ENCODE measurements at places on chromosomes 12 and 14.

DNA sequence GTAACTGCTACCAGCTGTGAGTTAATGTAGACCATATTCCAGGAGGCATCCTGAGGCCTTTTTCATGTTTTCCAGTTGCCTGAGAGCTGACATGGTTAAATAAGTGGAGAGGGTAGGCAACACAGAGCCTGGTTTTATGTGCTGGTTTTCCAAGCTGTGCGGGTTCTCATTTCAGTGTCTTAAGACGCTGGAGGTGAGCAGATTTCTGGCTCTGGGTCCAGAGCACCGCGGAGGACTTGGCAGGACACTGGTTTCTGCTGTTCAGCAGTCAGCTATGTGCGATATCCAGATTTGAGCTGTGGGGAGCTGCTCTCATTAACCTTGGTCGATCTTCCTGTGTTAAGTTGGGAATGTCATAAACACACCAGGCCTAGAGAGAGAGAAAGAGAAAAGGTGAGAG is 680.8 kb downstream of the BCL11B start:
- DNase-seq = no peak

DNA sequence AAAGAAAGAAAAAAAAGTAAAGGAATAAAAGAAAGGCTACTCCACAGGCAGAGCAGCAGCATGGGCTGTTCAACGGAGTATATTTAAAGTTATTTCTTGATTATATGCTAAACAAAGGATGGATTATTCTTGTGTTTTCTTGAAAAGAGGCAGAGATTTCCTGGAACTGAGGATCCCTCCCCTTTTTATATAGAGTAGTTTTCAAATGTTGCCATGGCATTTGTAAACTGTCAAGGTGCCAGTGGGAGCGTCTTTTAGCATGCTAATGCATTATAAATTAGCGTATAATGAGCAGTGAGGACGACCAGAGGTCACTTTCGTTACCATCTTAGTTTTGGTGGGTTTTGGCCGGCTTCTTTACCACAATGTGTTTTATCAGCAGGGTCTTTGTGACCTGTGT is 383.0 kb downstream of the PCNX1 start:
- no peak for DNase-seq

DNA sequence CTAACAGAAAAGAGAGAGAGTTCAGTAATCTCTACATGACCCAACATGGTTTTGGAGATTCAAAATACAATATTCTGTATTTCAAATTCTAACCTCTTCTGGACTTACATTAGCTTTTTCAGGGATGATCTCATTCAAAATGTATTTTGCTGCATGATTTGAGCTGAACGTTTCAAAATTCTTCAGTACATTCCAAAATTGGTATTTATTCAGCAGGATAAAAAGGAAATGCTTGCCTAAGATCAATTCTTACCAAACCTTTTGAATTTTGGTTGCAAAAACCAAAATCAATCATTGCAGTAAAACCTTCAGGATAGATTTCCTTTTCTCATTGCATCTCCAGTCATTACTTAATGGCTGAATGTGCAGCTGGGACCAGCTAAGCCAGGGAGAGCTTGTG is 1761.3 kb upstream of the SEL1L start:
- no peak for DNase-seq

- no peak for DNase-seq
Measured at GRCh38 chr14:85317491-85318021, 212.4 kb upstream of the FLRT2 start.

- no peak for DNase-seq
Measured at GRCh38 chr14:94143711-94144110, 14.3 kb upstream of the IFI27L2 start.

GRCh38 chr14:96309133-96309895 is 53.3 kb downstream of the BDKRB1 start:
- no peak for DNase-seq

GRCh38 chr12:107894589-107894988 is 120.1 kb downstream of the ASCL4 start:
- no peak for DNase-seq

GRCh38 chr14:91048265-91048664 is 12.2 kb downstream of the RPS6KA5 start:
- DNase-seq = no peak

GRCh38 chr14:32692441-32692840 is 246.2 kb upstream of the NPAS3 start:
- DNase-seq = no peak

DNA sequence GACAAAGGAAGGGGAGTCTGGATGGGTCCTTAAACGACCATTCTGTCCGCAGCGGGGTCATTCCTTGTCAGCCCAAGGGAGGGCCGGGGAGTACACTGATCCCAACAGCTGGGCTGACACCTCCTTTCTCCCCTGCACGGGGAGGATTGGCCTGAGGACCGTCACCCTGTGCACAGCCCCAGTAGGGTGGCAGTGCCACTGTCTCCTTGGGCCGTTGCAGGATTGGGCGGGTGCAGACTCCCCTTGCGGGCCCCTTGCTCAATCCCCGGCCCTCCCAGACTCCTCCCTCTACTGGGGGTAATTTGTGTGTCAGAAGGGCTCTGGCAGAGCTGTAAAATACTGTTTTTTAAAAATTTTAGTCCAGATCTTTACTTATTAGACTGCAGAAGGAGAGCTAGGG is 12.6 kb upstream of the AMN start:
- peak; percentile 15 for DNase-seq

DNA sequence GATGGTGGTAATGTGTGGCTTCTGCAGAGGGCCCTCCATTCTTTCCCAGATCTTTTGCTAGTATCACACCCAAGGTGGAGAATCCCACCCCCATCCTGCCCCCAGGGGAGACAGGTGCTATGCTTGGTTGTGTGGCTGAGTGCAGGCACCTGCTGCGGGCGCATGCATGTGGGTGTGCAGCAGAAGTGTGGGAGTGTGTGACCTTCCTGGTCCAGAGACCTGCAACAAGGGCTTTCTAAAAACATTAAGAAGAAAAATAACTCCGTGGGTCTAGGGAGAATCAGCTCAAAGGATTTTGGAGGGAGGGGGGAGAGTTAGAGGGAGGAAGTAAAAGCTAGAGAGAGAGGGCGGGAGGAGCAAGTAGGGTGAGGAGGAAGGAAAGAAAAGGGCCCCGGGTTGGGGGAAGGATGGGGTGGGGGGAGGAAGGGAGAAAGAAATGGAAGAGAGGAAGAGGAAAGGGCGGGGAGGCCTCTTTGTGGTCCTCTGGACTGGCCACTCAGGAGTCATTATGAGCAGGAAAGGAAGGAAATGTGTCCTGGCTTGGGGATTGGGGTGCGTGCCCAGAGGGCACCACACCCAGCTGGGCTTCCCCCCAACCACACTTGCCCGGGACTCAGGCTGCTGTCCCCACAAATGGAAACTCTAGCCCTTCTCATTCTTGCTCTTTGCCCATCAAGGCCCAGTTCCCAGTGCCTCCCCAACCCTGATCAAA is 3.1 kb upstream of the FIGNL2 start:
- DNase-seq = no peak

GRCh38 chr14:49774106-49774505 is 6.2 kb downstream of the KLHDC2 start:
- no peak for DNase-seq

GRCh38 chr12:127133675-127134335 is 1133.2 kb upstream of the TMEM132C start:
- no peak for DNase-seq

DNA sequence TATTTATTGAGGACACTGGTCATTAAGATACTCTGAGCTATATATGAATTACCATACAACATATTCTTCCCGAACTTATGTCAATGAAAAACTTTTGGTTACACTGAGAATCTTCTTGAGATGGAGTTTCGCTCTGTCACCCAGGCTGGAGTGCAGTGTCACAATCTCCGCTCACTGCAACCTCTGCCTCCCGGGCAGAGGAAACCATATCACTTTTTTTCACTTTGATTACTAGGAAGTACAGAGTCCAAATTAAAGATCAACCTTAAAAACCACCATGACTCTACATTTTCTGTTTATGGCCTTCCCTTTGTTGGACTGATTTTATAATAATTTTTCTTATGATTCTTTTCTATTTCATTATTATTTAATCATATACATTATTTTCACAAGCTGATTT is 336.5 kb downstream of the FSCB start:
- no peak for DNase-seq

DNA sequence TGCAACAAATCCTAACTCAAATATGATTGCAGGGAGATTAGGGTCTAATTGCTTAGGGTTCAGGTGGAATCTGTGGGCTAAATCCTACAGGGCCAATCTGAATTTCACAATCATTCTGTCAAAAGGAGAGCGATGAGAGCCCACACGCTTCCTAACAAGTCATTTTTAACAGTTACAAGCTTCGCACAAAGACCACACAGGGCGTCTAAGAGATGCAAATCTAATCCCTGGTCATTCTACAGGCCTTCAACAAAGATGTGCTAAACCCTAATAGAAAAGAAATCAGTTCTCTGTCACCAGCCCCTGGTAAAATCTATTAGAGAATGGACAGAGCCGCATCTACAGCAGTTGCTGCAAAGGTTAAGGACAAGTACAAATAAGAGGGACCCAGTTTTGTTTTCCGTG is 15.3 kb downstream of the NKX2-1 start:
- no peak for DNase-seq

DNA sequence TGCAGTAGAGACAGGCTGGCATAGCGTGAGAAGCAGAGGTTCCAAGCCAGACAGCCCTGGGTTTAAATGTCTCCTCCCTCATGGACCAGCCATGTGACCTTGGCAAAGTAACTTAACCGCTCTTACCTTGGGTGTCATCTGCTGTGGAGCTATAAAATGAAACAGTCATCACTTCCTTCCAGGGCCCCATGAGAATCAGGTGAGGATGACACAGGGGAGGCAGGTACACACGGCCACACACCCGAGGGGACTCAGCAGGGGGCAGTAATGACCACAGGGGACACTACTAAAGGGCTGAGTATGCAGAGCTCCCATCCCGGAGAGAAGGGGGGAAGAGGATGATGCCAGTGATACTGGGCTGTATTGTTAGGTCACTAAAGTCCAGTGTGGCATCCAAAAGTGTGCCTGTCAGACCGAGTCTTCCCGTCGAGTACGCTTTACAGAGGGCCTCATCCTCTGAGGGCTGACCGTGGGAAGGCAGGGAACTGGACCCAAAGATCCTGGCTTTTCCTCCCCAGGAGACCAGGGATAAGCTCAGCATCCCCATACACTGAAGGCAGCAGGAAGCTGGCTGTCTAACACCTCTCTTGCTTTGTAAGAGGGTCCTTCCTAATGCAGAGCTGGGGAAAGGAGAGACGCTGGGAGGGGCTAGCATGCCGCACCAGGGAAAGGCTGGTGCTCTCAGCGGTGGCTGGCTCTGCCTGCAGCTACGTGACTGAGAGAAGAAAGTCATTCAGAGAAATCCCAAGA is 94.2 kb downstream of the SINHCAF start:
- no peak for DNase-seq

GRCh38 chr14:88189417-88190191 is 133.5 kb downstream of the KCNK10 start:
- DNase-seq = peak; percentile 63

- DNase-seq = no peak
Measured at GRCh38 chr12:119578112-119578511, 15.5 kb upstream of the TMEM233 start.

GRCh38 chr12:66118240-66118891 is 12.2 kb downstream of the LLPH start:
- DNase-seq = no peak

DNA sequence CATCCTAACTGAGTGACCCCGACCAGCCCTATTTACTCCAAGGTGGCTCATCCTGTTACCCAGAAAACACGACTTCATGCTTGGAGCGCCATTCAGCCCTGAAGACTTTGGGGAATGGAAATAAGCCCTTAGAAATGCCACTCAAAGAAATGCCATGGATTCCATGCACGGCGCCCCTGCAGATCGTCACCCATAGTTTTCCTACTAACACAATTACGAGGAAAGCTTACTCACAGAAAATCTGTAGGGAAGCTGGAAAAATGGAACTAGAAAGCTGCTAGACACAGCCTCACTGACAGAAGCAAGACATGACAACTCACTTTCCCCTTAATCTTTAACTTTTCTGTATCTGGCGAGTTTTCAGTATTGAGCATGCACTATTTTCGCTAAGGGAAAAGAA is 19.5 kb downstream of the NUAK1 start:
- DNase-seq = no peak

DNA sequence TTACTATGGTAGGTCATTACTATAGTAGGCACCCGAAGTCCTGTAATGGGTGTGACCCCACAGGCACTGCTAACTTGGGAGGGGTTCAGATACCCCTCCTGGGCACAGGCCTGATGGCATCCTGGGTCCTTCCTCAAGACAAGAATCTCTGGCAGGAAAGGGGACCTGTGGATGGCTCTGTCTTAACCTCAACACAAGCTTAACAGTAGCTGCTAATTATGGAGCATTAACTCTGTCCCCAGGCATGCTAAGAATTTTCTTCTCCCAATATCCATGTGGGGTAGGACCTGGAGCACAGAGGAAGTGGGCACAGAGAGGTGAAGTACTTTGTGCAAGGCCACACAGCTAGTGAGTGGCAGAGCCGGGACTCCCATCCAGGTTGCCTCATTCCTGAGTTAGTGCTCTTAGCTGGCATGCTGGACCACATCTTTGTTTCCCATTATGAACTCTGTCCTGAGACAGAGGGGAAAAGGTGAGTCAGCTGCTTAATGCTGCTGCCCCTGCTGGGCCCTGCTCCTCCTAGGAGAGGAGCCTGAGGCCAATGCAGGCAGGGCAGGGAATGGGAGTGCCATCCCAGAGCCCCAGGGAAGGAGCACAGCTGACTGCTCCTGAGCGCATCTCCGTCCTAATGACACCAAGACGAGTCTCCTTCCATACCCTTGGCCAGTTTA is 32.1 kb downstream of the GALNT16 start:
- DNase-seq = no peak

DNA sequence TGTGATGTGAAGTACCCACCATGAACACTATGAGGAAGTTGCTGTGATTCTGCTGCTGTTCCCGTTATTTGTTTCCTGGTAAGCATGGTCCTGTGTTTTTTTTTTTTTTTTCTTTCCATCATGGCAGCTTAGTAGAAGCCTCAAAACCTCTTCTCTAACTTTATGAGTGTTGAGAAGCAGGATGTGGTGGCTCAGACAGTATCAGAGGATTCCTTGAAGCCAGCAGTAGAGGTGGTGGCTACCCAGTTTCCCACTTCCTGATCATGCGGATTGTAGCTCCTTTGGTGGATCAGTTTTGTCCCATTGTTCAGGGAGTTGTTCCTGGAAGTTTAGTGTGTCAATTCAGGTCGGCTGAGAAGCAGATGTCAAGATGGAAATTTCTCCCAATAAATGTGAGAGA is 175.8 kb downstream of the ATP23 start:
- DNase-seq = no peak
